ENCODE measurements at places on chromosomes 4 and X.

GRCh38 chrX:148784137-148784536, 283.7 kb downstream of the AFF2 start:
- no peak for DNase-seq

GRCh38 chrX:69991685-69992084, 58.1 kb downstream of the AWAT2 start:
- DNase-seq = no peak

DNA sequence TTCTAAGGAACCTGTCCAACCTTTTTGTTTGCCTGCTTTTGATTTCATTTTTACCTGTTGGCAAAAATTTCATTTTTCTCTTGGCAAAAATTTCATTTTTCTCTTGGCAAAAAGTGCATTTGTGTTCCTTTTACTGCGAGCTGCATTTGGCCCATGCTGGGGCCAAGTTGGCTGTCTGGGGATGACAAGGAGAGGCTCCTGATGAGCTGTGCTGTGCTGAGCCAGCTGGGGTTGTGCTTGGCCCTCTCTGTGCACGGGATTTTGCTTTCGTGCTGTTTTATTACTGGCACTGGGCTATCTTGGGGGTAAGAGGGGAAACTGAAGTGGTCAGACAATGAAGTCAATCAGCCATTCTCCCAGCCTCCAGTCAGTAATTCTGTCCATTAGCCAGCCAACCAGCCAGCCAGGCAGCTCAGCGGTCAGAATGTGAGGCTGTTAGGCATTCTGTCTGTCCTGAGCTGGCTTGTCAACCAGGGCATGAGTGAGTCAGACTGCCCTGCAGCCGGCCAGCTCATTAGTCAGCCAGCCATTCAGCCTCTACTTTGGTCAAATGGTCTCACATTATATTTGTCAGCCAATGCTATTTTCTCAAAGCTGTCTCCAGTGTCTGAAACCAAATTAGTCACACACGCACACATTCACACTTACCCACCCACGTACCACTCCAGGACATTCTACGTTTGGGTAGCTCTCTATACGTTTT, 56.9 kb upstream of the PRPS1 start:
- DNase-seq = peak; percentile 96

DNA sequence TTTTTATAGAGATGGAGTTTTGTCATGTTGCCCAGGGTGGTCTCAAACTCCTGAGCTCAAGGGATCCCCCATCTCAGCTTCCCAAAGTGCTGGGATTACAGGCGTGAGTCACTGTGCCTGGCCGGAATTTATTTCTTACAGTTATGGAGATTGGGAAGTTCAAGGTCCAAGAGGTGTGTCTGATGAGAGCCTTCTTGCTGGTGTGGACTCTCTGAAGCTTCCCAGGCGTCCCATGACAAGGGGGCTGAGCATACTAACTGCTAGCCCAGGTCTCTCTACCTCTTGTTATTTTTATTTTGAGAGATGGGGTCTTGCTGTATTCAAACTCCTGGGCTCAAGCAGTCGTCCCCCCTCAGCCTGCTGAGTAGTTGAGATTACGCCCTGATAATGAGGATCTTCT, 2.9 kb upstream of the NSD2 start:
- no peak for DNase-seq

- DNase-seq = no peak
These were observed 72.4 kb downstream of the FBXO8 start for GRCh38 chr4:174210952-174211490.

GRCh38 chr4:8601556-8601955, 9.0 kb downstream of the CPZ start:
- DNase-seq = no peak

DNA sequence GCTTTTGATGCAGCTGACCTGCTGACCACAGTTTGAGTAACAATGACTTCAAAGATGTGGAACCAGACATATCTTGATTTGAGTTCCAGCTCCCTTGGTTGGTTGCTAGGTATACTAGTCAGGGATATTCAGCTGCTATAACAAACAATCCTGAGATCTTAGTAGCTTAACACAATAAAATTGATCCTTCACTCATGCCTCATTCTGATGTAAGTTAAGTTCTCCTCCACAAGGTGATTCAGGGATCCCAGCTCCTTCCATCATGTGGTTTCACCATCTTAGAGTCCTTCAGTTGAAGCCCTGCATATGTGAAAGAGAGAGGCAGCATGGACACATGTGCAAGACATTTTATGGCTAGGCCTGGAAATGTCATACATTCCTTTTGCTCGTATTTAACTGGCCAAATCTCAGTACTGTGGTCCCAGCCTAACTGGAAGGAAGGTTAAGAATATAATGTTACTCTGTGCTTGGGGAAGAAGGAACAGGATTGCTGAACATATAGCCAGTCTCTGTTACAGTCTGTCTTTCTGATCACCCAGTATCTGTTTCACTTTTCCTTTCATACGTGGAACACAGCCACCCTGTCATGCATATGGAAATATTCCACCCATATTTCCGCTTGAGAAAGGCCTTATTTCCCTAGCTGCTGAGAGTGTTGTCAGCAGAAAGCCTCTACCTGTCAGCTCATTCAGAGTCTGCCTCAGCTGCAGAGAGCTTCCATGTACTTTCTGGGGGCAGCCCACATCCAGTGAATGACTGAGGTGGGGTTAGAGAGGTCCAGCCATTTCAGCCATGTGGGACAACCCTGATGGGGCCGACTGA, 7.1 kb downstream of the SMIM9 start:
- DNase-seq = no peak

DNA sequence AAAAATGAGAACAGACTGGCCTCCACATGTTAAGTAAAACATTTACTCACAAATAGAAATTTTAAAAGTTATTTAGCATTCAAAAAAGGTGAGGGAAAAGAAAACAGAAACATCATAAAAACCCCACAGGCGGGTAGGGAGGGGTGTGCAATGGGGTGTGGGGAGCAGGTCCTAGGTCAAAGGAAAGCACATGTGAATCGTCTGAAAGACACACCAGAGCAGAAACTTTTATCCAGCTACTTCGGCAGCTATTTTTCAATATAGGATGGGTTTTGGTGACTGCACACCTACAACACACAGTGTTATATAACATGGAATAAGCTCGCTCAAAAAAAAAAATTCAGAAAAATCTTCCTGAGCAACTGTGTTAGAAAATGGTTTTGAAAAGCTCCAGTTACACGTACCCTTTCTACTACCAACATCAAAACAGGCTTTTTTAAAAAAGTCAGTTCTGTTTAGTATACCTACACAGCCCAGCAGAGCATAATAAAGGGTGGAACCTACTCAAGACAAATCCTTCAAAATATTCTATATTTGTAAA, 1.6 kb downstream of the OTUD4 start:
- peak; percentile 3 for DNase-seq

DNA sequence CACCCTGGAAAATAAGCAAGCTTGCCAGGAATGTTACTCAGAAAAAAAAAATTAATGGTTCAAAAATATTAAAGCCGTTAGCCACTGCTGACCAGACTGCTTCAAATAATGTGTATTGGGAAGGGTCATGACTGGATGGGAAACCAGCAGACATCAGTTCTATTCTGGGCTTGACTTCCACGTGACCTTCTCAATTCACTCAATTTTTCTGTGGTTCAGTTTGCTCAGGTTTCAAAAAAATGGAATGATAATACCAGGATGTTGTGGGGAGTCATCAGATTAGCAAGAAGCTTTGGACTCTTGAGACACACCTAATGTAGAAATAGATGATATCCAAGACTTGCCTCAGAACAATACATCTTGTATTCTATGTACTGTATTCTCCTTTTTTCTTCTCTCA, 541.9 kb upstream of the BOD1L1 start:
- DNase-seq = peak; percentile 58

DNA sequence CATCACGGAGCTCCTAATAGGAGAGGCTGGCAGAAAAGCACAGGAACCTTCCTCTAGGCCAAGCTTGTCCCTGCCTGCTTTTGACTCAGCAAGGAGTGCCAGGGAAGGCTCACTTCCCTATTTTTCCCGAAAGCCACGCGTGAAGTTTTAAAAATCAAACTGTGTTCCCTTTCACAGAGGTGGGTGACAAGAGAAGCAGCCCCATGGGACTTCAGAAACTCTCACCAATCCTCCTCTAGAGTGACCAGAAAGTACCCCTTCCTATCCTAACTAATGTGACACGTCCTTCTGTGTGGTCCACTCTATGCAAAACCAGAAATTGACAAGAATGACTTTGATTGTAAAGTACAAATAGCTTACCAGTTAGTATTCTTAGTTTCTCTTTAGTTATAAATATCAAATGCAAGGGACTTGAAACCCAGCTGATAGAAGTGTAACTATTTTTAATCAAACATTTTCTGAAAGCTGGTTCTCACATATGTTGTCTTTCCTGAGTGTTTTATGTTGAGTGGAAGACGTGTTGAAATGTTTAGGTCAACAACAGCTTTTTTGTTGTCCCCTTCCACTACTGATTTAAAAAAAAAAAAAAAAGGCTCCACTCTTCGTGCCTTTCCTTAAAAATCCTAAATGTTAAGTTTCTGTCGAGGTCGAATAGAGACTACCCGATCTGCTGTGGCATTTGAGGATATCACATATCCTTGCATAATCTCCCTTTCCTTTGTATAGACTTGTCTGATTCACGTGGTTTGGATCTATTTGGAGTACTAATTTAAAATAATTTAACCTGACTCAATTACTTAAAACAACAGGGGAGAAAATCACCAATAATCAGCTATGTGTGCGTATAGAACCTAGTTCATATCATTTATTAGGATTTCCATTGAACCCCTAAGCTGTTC, 42.1 kb downstream of the NFKB1 start:
- no peak for DNase-seq

- DNase-seq = peak; percentile 45
These were observed 1314.7 kb downstream of the FSTL5 start for GRCh38 chr4:160848901-160849760.

DNA sequence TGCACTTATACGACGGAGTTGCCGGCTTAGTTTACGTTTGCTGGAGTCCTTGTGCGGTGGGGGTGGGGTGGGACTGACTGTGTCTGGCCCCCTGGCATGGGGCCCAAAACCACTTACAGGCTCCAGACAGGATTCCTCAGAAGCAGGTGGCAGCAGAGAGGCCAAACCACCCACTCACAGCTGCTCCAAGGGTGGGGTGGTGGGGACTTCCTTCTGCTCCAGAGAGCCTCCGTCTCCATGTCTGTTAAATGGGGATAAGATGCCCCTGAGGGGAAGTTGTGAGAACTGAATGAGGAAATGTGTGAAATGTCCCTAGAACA, 36.7 kb downstream of the PSAPL1 start:
- DNase-seq = peak; percentile 88

DNA sequence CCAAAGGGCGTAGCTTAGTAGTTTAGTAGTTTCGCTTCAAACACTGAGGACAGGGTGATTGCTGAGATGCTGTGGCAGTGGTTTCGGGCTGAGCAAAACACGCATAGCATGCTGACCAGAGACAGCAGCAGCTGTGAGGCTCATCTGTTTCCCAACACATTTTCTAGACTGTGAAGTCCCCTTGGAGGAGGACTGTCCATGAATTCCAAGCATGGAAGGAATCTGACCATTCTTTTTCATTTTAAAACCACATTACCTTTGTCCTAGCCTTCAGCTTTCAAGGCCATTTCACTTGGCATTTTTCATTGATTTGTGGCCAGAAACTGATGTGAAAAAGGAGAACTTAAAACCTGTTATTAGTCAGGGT, 240.9 kb downstream of the PALLD start:
- peak; percentile 94 for DNase-seq

GRCh38 chr4:142614621-142615323, 231.3 kb downstream of the INPP4B start:
- peak; percentile 76 for DNase-seq

GRCh38 chr4:153166716-153167501, 37.3 kb upstream of the TRIM2 start:
- DNase-seq = peak; percentile 70

- peak; percentile 82 for DNase-seq
These were observed 11.3 kb upstream of the DRP2 start for GRCh38 chrX:101208152-101208905.

DNA sequence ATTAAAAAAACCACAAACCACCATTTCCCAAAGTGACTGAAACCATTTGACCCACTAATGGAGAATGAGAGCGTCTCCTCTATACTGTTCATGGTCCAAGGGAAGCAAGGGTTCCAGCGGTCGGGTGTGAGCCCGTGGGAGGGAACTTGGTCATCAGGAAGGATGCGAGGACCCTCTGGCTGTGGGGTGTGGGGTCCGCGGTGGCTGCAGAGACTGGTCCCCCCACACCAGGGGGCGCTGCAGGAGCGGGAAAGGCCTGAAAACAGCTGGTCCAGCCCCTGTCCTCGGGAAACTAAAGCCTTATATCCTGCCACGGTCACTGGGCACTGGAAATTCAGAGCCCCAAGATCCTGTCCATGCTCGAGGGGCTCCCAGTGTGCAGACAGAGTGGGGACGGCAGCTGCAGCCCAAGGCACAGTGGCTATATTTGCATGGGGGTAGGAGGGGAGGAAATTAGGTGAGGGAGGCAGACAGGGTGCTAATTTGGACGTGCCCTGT, 4.3 kb downstream of the BLOC1S4 start:
- DNase-seq = peak; percentile 20

GRCh38 chr4:90152024-90152423, 24.8 kb downstream of the CCSER1 start:
- DNase-seq = no peak

DNA sequence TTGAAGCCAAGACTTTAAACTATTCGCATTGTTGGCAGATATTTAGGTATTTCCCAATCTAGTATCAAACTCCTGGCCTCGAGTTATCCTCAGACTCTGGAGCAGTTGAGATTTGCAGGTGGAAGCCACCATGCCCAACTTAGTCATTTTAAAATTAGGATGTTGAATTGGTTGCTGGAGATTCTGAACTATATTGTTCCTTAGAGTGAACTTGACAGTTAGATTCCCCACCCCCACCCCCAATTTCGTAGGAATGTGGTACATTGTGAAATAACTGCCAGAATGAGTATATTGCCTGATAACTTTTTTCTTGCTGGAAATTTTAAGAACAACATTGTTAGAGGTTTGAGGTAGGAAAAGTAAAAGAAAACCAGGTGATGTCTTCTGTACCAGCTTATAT, 2.3 kb downstream of the NOCT start:
- no peak for DNase-seq

GRCh38 chrX:50799531-50799961, 14.4 kb downstream of the SHROOM4 start:
- DNase-seq = peak; percentile 77

- DNase-seq = no peak
These were observed 275.5 kb upstream of the BOD1L1 start for GRCh38 chr4:13903061-13903460.

DNA sequence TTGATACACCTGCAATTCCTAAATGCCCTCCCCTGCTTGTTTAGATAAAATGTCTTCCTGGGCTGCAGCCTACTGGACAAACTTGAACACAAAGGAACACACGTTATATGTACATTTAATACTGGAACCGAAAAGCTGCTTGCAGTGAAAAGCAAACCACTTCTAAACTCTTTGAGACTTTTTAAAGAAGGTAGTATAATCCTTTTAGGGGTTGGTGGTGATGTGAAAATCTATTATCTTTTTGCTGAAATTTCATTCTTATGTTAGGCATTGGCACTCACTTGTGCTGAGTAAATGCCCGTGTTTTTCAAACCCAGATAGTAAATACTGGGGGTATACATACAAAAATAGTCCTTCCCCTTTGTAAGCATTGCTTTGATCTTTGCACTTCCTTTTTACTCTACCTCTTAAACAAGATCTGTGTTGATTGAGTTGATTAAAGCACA, 2.2 kb downstream of the NFKB1 start:
- DNase-seq = no peak
